T-helper 1 cell treated with Interleukin-12 subunit alpha and Interleukin-12 subunit beta and Interleukin-4 antibody, amounts not matched to agents 30 ng/mL and 1 ng/mL, for 36 hours (primary cell): ENCODE measurements at places on chromosomes 16 and 17. TPM values are rescaled to one million over a fixed set of nuclear protein-coding genes. Genes with fewer than 3 reads are reported as not detected.

CD300E gene
- not detected in 2 replicates for total RNA-seq

ALOX15B gene
- total RNA-seq: not detected in 2 replicates

KRT12 gene
- not detected in 2 replicates for total RNA-seq

GINS2 gene
- 39.6 and 40.9 TPM in 2 replicates for total RNA-seq

MYCBPAP gene
- total RNA-seq: 7.5 and 8.2 TPM in 2 replicates
